ENCODE measurements at places on chromosomes 2 and 18. TPM values are rescaled to one million over a fixed set of nuclear protein-coding genes. Genes with fewer than 3 reads are reported as not detected.

- DNase-seq, result no peak
These were observed 401.4 kb downstream of the ALK start for GRCh38 chr2:29520001-29520400.

DNAJC5G gene
- not detected for total RNA-seq

DNA sequence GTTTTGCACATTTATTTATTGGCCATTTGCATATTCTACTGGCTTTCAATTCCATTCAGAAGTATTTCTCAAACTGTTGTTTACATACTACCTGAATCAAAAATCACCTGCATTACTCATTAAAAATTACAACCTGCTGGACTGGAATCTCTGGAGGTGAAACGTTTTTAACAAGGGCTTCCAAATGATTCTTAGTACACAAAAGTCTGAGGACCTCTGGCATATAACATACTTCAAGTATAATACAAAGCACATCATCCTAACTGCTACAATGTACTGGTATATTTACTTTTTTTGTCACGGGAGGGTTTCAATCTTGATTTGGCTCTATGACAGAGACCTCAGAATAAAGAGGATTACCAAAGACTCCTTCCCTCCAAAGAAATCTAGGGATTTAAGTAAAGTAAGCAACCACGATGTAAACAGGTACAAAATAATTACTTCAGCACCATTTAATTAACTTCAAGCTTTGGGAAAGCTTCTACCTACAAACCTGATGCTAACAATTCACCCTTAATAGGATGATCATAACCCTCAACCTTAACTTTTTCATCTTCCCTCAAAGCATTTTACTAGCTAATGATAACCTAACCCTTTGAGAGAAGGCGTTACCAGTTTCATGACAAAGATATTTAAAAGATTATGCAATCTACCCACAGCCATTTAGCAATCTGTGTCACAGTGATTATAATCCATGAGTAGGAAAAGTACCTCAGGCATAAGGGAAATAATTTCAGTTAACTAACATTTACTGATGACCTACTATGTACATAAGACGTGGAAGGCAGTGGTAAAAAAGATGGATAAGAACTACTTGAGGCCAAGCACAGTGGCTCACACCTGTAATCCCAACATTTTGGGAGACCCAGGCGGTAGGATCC is 24.7 kb downstream of the ATAD2B start:
- no peak for DNase-seq

GGCX gene
- total RNA-seq, result 22.8 TPM

- no peak for DNase-seq
These were observed 4.9 kb downstream of the LTBP1 start for GRCh38 chr2:32951672-32952071.

DHRS9 gene
- not detected for total RNA-seq

DNA sequence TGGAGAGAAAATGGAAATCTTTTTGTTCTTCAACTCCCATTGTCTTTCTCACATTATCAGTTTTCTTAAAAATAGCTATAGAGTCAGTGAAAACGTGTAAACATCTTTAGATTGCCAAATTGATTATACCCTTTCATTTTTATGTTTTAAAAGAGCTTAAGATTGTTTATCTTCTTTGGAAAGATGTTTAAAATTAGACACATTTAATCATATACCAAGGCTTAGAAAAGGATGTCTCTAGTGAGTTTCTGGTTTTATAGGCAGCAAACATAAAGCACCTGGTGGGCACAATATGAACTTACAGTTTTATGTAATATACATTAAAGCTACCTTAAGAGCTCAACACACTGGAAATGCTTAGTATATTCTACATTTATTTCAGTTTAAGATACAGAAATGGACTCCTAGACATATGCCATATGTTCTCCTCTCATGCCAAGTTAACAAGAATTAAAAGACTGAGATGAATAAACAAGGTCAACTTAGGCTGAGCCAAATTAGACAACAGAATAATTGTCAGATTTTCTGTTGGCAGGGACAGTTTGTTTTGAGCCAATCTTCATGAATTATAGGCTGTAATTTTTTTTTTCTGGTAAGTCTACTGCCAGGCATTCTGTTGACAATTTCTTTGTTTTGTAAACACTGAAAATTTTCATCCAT is 112.7 kb downstream of the OTX1 start:
- DNase-seq, result no peak

ABCB11 gene
- 0.20 TPM for total RNA-seq

DNA sequence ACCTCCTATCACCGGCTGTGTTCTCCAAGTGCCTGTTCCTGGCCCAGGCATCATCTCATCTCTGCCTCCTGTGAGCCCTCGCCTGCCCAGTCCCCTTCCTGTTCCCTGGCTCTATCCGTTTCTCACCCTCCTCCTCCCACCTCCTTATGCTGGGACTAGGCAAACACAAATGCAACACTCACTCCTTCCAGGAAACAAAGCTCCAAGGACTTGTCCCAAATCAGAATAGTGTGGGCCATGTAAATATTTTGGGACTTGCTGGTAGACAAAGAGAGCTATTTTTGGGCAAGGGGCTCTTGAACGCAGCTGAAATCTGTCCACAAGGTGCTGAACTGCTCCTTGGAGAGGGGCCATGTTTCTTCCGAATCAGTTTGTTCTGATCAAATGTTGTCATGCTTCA is 25.3 kb downstream of the MBP start:
- DNase-seq, result no peak

GRCh38 chr2:20757405-20758090 is 65.4 kb downstream of the LDAH start:
- no peak for DNase-seq

- DNase-seq, result no peak
These were observed 66.1 kb upstream of the NXPH2 start for GRCh38 chr2:138846216-138846821.

AMER3 gene
- total RNA-seq, result not detected

- no peak for DNase-seq
These were observed 513.9 kb upstream of the NXPH2 start for GRCh38 chr2:139293992-139294548.

BZW1 gene
- 201 TPM for total RNA-seq

GRCh38 chr2:45664635-45665261 is 13.3 kb downstream of the PRKCE start:
- DNase-seq, result no peak

DNA sequence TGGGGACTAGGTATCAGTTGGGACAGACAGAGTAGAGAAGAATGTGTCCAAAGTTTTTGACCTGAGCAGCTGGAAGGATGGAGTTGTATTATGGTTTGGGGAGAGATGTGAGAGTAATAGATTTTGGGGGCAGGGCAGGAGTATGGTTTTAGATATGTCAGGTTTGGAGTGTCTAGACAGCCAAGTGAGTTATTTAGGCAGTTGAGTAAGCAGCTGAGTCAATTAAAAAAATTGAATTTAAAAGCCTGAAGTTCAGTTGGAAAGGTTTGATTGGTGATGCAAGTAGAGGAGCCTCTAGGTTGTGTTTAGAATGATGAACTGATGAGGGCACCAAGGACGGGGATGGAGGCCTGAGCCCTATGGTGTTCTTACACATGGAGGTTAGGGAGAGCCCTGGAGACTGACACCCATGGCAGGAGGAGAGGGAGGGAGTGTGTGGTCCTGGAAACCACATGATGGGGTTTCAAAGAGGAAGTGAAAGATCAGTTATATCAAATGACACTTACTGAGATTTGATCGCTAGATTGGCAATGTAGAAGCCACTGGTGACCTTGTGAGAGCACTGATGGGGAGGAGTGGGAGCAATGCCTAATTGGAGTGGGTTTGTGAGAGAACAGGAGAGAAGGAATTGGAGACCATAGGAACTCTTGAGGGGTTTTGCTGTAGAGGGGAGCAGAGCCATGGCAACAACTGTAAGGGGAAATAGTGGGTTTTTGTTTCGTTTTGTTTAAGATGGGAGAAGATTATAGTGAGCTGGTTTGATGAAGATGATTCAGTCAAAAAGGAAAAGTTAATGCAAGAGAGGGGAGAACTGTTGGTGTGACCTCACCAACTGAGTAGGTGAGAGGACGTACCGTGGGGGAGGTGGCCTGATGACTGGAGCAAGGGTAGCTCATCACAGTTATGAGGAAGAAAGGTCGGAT is 10.3 kb downstream of the ITGA6 start:
- DNase-seq, result peak; percentile 45

DNA sequence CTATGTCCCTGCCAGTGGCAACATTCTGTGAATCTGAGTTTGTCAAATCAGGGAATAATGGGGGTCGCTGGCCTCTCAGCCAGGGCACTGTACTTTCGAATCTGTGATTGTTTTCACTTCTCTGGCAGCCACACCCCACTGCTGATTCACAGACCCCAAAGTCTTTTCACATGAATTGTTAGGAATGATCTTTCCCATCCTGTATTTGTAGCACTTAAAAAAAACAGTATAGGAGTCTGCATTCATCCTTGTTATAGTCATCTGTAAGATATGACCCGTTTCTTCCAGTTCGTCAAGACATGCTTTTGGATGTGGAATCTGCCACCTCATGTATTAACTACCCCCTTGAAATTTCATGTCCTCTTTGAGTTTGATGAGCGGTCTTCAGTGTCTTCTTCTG is 928 bp downstream of the NAGK start:
- no peak for DNase-seq

DNA sequence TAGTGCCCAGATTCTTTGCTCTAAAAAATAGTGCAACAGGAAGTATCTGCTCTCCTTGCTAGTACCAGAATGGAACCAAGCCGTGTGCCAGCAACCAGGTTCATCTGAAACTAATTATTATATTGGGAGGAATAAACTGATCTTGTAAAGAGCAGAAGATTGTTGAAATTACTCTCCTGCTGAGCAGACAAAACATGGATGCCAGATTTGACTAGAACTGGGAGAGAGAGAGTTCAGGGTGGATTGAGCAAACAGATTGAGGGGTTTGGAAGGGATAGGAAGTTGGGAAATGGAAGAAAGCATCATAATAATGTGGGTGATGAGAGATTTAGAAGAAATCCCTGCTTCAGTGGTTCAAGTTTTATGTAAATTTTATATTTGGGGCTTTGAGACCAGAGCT is 160.1 kb upstream of the RASGRP3 start:
- no peak for DNase-seq

GRCh38 chr2:146801886-146802285 is 1042.9 kb upstream of the ACVR2A start:
- DNase-seq, result no peak

DNA sequence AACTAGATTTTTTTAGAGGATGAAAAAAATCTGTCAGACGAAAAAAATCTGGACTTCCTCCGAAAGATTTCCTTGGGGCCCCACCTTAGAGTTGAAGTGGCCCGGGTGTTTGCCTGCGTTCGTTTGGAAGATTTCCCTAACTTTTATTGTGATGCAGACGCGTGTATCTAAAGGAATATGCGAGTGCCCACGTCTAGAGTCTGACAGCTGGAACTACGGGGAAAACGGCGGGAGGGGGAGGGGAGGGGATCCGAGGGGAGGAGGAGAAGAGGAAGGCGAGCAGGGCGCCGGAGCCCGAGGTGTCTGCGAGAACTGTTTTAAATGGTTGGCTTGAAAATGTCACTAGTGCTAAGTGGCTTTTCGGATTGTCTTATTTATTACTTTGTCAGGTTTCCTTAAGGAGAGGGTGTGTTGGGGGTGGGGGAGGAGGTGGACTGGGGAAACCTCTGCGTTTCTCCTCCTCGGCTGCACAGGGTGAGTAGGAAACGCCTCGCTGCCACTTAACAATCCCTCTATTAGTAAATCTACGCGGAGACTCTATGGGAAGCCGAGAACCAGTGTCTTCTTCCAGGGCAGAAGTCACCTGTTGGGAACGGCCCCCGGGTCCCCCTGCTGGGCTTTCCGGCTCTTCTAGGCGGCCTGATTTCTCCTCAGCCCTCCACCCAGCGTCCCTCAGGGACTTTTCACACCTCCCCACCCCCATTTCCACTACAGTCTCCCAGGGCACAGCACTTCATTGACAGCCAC is 2.4 kb upstream of the SP9 start:
- no peak for DNase-seq

- DNase-seq, result no peak
These were observed 343.8 kb downstream of the SETBP1 start for GRCh38 chr18:45024357-45025088.

- no peak for DNase-seq
These were observed 137.5 kb downstream of the ACTR3 start for GRCh38 chr2:114027437-114027836.

DNA sequence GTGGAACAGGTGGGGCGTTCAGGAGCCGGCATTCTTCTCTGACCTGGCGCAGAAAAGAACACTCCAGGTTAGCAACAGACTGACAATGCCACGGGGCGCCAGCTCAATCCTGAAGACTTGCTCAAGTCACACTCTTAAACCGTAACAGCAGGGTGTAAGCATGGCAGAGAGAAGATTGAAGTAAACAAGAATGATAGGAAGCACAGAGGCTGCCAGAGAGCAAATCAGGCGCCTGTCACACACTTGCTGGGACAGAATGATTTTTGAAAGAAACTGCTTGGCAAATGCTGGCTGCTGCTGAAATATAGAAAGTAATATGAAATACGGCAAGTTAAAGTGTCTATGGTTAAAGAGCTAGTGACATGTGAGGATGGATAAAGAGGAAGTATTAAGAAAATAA is 80.5 kb downstream of the MEP1B start:
- no peak for DNase-seq

DNA sequence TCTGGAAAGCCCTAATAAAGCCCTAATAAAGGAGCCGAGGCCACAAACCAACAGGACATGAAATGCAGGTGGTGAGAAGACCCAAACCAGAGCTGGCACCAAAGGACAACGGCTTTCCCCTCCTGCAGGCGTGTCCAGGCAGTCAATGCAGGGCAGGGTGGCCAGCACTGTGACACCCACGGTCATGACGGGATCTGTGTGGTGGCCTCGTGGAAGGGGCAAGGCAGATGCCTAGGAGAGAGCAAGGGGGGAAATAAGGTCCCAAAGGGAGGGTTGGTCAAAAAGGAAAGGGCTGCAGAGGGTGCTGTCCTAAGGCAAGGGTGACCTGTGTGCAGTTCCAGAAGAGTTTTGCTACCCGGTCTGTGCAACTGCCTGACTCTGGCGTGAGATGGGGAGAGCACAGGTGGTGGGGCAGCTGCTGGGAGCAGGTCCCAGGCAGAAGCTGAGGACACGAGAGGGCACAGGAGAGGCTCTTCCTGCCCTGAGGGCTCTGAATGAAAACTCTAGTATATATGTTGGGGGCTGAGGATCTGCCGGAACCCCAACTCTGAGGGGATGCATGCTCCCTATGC is 156.7 kb downstream of the TPO start:
- no peak for DNase-seq

GRCh38 chr2:99891428-99891780 is 251.0 kb downstream of the AFF3 start:
- DNase-seq, result no peak

- no peak for DNase-seq
These were observed 2.3 kb downstream of the DGUOK start for GRCh38 chr2:73928963-73929347.
